Chondrocyte (in vitro differentiated cells): ENCODE measurements at places on chromosomes 4 and X.

GRCh38 chrX:38500141-38500540 is 61.2 kb upstream of the TSPAN7 start:
- no peak for DNase-seq

DNA sequence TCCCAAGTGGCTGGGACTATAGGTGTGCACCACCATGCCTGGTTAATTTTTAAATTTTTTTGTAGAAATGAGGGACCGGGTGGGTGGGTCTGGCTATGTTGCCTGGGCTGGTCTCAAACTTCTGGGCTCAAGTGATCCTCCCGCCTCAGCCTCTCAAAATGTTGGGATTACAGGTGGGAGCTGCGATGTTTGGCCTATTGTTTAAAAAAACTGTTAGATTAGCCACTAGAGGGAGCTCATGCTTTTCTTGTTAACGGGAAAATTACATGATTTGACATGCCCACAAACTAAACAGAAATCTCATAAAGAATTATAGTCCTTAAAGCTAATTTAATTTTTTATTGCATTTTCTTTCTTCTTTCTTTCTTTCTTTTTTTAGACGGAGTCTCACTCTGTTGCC is 5.0 kb upstream of the SDAD1 start:
- DNase-seq, result no peak

- no peak for DNase-seq
These were observed 76.5 kb upstream of the PLAC8 start for GRCh38 chr4:83191026-83191425.

DNA sequence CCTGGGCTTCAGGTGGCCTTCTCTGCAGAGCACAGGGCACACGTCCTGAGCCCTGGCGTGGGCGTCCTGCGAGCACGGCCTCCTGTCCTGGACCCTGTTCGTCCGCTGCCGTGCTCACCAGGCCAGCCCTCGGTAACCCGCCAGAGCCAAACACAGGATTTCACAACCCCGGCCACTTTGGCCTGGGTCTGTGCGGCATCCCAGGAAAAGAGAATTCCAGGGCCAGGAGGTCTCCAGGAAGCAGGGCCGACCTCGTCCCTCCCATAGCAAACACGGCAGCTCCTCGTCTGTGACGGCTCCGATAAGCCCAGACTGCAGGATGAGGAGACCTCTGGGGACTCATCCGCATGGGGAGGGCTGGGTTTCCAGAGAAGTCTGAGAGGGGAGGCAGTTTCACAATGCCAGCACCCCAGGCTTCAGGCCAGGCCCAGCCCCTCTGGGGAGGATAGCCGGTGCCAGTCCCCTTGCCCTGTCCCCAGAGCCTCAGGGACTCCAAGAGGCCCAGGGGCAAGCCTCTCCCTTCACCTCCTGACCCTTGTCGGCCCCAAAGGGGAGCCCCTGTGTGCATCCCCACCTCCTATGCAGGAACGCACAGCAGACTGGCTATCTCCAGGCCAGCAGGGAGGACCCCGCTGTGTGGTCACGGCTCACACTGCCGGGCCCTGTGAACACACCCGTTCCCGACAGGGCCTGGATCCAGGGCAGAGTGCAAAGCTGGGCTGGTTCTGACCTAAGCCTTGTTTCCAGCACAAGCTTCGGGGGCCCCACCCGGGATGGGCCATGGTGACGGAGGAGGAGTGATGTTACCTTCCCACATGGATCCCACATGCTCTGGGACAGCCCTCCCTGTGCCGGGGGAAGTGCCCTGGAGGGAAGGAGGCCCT is 22.3 kb upstream of the HTRA3 start:
- DNase-seq, result no peak

- DNase-seq, result no peak
These were observed 5.0 kb downstream of the IL9R start for GRCh38 chrX:156002507-156002906.

GRCh38 chrX:40761762-40762161 is 26.4 kb upstream of the MED14 start:
- no peak for DNase-seq

DNA sequence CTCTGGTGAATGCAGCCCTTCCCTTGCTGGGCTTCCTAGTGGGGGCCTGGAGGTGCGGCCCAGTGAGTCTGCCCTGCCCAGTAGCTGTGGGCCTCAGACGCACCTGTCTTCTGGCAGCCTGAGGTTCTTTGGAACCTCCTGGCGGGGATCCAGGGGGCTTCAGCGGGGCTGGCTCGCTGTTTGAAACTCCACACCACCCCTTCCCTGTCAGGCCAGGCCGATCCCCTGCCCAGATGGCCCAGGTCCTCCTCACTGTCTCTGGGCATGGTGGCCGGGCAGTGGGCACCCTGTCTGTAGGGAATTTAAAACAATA is 10.7 kb upstream of the NKX1-1 start:
- peak; percentile 86 for DNase-seq

- DNase-seq, result no peak
These were observed 3.3 kb downstream of the C4orf54 start for GRCh38 chr4:99654361-99654761.

- peak; percentile 87 for DNase-seq
These were observed 2.0 kb downstream of the GTPBP6 start for GRCh38 chrX:316351-317325.

GRCh38 chr4:148054275-148054674 is 322.4 kb downstream of the ARHGAP10 start:
- DNase-seq, result no peak

DNA sequence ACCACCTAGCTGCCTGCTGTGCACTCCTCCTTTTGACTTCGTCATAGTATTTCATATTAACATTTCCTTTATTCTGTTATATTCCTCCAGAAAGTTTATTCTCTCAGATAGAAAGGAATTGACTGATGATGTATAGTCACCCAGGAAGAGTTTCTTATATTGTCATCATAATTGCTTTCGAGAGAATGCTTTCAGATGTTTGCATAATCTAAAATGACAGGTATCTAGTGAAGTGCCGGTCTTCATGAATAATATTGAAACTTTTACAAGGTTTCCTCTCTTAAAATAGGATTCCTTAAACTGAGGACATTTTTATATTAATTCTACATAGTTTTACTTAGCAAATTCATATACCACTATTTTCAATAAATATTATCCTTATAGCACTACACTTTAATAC is 10.1 kb downstream of the SEC24D start:
- DNase-seq, result no peak

DNA sequence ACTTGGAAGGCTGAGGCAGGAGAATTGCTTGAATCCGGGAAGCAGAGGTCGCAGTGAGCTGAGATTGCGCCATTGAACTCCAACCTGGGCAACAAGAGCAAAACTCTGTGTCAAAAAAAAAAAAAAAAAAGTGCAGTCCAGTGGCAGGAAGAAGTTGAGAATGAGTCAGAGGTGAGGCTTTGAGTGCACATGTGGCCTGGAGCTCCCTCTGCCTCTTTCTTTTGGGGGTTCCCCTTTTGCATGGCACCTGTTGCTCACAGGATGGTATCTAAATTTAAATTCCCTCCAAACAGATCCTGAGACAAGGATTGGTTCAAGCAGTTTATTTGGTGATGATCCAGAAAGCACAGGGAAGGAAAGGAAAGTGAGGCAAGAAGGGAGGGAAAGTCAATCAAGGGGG is 151.4 kb upstream of the STX18 start:
- no peak for DNase-seq

GRCh38 chr4:81808011-81808672 is 336.4 kb upstream of the RASGEF1B start:
- no peak for DNase-seq

GRCh38 chrX:150841456-150842197 is 56.8 kb downstream of the CD99L2 start:
- no peak for DNase-seq

DNA sequence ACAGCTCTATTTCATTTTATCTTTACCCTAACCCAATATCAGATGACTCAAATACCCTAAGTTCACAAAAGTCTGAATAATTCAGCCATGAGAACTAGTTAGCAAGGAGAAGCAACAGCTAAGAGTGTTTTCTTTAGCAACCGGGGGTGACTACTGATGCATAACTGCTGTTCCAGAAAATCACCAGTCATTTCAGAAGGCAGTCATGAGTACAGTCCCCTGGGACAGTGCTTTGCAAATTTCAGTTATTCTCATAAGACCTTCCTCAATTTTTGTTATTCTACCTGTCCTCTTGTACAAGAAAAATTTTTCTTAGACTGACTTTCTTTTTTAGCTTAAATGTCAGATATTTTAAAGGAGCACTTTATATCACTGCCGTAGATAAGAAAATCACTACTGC is 16.4 kb downstream of the BANK1 start:
- DNase-seq, result no peak

DNA sequence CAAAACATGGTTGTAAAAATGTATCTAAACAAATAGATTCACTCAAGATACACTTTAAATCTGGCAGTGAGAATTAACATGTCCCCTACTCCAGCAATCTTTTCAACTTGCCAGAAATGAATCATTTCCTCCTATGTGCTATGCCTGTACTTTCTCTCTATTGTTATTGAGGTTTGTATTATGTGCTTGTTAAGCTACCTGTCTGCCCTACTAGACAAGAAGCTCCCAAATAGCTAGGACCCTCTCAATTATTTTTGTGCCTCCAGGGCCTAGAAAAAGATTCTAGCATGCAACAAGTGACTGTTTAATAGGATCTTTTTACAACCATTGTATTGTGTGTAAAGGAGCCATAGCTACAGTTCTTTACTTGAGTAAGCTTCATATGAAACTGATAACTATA is 3.5 kb upstream of the SAP30 start:
- DNase-seq, result no peak

- no peak for DNase-seq
These were observed 26.6 kb upstream of the C4orf50 start for GRCh38 chr4:6044805-6045204.

DNA sequence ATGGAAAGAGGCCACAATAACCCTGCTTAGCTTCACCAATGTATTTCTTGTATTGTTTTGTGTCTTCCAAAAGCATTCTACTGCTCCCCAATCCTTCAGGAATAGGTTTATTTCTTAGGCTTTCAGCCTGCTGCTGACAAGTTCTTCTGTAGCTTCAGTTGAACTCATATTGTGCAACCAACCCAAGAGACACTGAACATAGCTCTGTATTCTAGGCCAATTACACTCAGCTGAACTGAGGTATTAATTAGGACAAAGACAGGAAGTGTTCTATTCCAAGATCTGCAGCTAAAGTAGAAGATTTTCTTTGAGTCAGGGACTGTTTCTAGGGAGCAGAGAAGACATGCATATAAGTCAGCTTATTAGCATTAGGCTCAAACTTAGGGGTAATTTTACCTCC is 151.8 kb downstream of the LHFPL1 start:
- no peak for DNase-seq

GRCh38 chrX:107440187-107440586 is 9.3 kb upstream of the FRMPD3 start:
- no peak for DNase-seq

DNA sequence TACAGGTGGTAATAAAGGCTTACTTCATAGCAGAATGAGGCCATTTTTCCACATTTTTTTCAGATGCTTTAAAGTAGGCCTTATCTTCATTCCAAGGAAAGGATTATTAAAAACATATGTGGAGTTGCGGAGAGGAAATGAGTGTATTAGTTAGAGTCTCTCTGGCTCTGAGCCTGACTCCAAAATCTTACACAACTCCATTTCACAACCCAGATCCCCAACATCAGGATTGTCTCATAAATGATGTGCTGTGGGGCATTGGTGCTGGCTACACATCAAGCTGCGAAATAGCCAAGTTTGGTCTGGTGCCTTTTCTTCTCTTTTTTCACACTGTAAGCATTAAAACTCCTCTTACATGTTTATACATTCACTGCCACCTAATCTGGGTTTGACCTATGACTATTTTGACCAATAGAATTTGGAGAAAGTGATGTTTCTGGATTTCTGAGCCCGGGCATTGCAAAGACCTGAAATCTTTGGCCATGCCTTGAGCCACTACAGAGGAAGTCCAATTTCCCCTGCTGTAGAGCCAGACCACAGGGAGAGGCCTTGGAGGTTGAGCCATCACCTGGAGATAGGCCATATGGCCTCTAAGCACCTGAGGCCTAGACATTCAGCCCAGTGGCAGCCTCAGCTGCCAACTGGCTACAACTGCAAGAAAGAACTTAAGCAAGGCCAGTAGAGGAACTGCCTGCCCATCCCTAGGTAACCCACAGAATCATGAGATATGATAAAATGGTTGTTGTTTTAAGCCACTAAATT is 16.7 kb upstream of the SOD3 start:
- DNase-seq, result no peak

GRCh38 chrX:15973299-15973698 is 118.7 kb upstream of the AP1S2 start:
- DNase-seq, result no peak

DNA sequence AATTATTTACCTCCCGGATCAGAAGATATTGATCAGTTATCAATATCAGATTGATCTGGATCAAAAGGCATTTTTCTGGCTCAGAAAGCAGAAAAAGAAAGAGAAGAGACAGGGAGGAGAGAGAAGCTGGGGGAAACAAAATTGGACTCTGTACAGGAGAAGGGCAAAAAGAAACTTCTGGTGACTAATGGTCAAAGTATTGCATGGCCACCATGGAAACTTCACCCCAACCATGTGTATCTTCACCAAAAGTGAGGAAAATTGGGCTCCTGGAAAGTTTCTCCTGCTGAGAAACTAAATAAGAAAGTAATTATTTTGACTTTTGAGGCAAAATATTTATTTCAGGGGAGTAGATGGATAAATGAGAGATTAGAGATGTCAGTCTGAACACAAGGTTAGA is 33.9 kb downstream of the RNF150 start:
- DNase-seq, result no peak

DNA sequence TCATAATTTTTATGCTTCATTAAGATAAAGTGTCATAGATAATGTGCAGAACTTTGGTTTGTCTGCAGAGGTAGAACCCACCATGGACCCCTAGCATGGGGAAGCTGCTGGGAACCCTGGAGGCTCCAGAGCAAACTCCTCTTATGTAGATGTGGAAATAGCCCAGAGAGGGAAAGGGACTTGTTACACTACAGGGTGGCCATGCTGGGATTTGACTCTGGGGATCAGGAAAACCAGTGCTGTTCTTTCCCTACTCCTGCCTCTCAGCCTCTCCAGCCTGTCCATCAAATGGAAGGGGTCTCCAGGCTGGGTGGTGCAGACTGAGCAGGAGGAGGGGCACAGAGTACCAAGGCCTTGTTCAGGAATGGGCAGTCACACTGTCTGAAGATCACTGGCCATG is 54.2 kb downstream of the MSX1 start:
- no peak for DNase-seq

DNA sequence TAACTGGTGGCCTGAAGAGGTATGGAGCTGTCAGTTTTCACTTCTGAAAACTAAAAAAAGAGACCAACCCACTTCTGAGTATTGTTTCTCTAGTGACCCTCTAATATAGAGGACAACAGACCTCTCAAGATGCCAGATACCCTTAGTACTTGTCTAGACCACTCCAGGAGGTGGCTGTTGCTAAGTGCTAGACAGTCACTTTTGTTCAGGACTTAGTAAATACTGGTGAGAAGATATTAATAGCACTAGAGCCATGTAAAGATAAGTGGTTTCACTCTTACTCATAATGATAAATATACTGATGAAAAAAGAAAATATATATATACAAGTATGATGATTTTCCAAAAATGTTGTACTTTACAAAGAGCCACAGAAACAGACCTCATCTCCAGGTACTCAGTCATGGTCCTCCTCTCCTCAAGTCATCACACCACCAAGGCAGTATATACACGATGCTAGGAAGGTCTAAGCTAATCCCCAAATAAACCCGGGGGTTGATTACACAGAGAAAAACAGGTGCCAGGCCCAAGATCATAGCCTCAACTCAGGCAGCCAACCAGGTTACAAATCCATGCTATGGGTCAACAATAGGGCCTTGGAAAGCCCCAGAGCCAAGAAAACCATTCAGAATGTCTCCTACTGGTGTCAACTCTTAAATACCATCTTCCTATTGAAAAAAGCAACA is 66.9 kb downstream of the ARHGEF9 start:
- no peak for DNase-seq
